ENCODE measurements at places on chromosomes 1 and 21.

DNA sequence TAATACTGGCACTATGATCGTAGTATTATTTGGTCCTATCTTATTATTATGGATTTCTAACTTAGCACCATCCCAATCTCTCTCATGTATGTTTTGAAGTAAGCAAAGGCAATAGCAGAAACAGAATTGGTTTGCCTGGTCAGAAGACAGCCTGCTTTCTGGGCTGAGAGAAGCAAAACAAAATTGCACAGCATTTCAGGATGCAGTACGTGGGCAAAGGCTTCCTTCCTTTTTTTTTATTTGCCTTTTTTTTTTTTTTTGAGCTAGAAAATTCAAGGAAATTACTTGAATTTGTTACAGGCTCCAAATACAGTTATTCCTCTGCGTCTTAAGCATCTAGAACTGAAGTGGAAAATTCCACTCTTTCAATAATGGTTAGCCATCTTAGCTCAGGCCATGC, 8.8 kb downstream of the CDA start:
- DNase-seq = no peak

DNA sequence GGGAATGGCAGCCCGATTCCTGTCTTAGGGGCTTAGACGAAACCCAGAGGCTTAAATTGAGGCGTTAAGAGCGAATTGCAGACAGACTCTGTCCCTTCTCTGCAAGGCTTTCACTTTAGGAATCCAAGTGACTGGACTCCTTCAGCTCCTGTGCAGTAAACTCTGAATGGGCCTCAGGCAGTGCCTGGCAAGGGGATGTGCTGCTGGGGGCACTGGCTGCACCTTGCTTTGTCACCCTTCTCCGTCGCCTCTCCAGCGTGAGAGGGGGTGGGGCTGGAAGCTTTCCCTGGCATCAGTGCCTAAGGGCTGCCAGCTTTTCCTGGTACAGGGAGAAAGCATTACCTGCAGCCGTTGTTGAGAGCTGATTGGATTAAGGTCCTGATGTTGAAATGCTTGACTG, 39.9 kb upstream of the NFASC start:
- DNase-seq = no peak

GRCh38 chr1:219027146-219027673, 146.5 kb upstream of the LYPLAL1 start:
- no peak for DNase-seq

DNA sequence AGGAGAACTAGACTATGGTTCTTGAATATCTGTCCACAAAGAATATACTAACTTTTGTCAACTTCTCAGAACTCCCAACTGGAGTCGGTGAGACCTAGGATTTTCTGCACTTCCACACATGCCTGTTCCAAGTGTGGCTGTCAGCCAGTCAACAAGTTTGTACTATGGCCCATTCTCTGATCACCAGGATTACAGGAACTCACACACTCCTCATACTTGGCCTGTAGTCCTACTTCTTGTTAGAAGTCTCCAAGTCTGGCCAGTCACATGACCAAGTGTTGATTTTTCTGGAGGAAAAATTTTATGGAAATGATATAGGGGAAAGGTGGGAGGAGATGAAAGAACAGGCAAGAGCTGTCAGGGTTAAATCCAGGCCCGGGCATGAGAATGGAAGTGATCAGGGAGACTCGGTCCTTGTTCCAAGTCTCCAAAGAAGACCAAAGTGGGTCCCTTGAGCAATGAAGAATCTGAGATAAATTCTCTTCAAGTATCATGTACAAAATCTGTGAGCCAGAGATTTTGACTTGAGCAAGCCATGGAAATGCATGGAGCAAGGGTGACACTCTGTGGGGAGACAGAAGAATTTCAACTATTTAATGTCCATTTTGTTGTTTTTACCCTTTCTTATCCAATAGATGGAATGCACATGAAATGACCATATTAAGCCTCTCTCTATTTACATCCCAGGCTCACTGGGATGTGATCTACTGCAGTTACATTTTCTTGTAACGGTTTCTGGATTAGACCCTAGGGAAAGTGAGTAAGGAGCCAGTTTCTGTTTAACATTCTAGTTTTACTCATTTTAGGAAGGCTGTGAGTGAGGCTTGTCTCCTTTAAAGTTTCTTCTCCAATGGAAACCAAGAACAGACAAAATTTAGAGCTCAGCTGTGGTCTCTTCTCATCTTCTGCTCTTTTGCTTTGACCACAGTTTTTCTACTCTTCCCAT, 320.9 kb downstream of the ASTN1 start:
- DNase-seq = peak; percentile 15

GRCh38 chr1:12314333-12314903, 84.6 kb downstream of the VPS13D start:
- peak; percentile 32 for DNase-seq

- DNase-seq = no peak
These were observed 5.0 kb downstream of the COG2 start for GRCh38 chr1:230647321-230647720.

GRCh38 chr1:6271554-6271953, 10.7 kb upstream of the GPR153 start:
- no peak for DNase-seq

- DNase-seq = no peak
These were observed 3.7 kb downstream of the SLC45A3 start for GRCh38 chr1:205676597-205676996.

GRCh38 chr1:19798486-19799229, 1.1 kb downstream of the TMCO4 start:
- no peak for DNase-seq

- peak; percentile 25 for DNase-seq
These were observed 509 bp downstream of the GDAP2 start for GRCh38 chr1:117928881-117929342.

GRCh38 chr1:22271847-22272801, 129.2 kb upstream of the WNT4 start:
- DNase-seq = no peak

DNA sequence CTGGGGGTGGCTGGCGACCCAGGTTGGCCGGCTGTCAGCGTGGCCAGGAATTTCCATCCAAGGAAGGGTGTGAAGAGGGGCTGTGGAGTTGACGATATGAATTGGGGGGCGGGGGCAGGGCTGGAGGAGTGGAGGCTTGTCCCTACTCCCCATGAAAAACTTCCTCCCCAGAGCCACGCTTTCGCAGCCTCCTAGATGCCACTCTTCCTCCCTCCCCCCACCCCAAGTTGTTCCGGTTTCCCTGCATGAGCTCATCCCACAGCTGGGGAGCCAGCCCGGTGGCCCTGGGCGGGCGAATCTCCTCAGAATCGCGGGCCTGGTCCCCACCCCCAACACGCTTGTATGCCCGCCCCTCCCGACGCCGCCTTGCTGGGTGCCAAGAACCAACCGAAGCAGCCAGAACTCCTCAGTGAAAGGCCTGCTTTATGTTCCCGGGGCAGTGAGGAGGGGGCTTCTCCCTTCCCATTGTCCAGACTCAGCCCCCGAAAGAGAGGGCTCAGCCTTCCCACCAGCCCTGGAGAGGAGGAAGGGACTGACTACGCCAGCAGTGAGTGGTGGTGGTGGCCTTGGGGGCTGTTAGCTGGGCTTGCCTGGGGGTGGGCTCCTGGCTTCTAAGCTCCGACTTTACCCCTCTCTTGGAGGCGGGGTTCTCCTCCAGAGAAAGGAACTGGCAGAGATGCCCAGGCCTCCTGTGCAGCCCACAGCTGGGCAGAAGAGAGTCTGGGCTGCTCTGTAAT, 1.8 kb upstream of the CSMD2 start:
- no peak for DNase-seq

DNA sequence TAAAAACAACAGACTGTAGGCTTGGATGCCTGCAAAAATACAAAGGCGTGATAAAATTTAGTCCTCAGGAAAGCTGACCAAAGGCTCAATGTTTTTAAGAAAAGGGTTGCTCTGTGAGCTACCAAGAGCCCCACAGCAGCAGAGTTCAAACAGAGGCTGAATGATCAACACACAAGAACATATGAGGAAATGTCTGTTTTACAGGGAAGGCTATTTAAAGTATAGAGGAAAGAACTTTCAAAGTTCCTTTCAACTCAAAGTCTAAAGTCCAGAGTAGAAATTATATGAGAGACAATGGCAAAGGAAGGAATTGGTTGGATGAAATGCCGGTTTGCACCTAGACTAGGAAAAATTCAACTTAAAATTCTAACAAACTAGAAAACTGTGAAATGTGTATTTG, 8.6 kb downstream of the CLSTN1 start:
- no peak for DNase-seq

- DNase-seq = no peak
These were observed 8.7 kb downstream of the SLAMF8 start for GRCh38 chr1:159835356-159835755.

- no peak for DNase-seq
These were observed 243.2 kb upstream of the RAB4A start for GRCh38 chr1:229027622-229028182.

DNA sequence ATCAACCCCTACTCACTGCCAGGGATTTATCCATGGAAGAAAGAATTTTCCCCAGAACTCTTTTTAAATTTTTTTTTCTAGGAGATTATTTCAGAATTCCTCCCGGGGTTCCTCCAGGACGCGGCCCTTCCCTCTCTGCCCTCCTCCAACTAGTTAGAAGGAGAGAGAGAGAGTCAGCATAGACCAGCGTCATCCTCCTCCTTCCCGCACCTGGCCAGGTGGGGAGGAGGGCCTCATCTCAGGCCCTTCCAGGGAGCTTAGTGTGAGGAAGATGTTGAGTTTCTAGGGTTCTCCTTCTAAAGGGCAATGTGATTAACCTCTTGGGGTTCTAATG, 63.6 kb downstream of the CDK18 start:
- DNase-seq = no peak

- no peak for DNase-seq
These were observed 56.6 kb downstream of the LTN1 start for GRCh38 chr21:28936036-28936435.

DNA sequence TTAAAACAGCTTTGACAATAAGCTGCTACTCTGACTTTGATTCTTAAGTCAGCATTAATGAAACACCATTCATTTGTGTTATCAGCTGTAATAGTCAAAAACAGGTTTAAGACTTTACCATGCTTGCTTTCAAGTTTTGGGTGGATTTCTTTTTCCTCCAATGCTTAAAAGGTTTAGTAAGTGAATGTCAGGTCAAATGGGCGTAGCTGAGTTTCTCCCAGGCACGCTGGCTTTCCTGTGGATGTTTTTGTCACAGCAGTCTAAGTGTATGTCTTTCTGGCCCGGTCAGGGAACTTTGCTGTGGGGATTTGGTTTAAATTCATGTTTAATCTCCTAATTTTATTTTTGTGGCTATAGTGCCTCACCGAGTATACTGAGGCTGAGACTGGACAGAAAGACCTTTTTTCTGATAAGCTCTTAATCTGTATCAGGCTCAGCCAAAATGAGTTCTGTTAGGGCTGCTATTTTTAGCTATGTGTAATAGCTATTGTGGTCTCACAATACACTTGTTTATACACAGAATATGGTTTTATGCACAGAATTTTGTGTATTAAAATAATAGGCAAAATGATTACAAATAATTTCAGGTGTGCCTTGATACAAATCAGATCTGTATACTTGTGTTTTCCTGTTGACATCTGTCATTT, 292.8 kb downstream of the DISC1 start:
- DNase-seq = no peak
